ENCODE measurements at places on chromosomes 4 and X.

DNA sequence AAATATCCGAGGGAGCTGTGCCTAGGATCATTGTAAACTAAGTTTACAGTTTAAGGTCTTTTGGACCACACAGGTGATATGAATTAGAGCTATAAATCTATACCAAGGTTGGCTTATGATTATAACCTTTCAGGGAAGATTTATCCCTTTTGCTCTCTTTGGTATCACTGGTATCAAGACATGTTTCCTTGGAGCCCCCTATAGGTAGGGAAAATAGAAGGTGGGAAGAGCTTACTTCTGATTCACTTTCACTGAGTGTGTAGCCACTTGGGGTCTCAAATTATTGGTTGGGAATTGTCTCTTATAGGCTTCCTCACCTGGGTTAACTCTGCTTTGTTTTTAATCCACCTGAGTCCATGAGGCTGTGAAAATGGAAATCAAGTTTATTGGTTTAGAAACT lies 262.1 kb upstream of the NR3C2 start:
- no peak for DNase-seq

- no peak for DNase-seq
Observed at GRCh38 chr4:22241415-22241814, 274.5 kb downstream of the ADGRA3 start.

GRCh38 chr4:96295143-96295741 lies 455.3 kb downstream of the PDHA2 start:
- no peak for DNase-seq

- no peak for DNase-seq
Observed at GRCh38 chr4:78372355-78372988, 179.1 kb upstream of the ANXA3 start.

Measured in HFF-Myc (cell line).